ENCODE measurements at places on chromosomes 4 and X.
A peak's percentile ranks its signal among the peaks of the same experiment; 100 is the strongest.

DNA sequence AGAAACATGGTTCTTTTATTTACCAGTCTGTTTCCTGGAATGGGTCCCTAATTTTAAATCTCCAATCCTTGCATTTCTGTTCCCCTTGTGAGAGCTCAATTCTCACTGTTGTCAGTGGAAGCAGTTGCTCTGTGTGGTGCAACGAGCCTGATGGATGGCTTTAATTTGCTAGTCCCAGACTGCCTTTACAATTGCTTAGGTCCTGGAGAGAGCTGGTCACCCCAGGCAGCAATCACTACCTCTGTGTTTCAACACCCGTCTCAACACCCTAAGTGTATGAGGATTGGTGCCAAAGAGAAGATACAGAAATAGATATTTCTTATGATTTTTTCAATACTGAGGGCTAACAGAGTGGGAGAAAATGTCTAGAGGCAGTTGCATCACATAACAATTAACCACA is 873.8 kb downstream of the GLUD2 start:
- no peak for DNase-seq

DNA sequence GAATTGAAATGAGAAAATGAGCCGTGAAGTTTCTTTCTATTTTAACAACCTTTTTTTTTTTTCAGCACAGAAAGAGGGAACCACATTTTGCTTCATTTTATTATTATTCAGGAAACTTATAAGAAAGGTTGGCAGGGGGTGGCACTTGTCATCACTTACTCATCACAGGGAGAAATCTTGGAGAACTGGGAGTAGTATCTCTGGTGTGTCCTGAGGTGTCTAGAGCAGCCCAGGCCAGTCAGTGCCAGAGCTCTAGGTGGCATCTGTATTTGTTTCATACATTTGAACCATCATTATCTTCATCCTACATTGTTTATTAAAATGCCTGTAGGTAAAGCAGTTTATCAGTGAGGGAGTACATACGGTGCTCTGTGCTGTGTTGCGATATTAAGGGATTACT is 43.8 kb upstream of the ARHGAP24 start:
- DNase-seq: no peak

GRCh38 chr4:183185018-183185417 is 86.0 kb downstream of the WWC2 start:
- no peak for DNase-seq

GRCh38 chr4:8600686-8601085 is 8.1 kb downstream of the CPZ start:
- DNase-seq: no peak

DNA sequence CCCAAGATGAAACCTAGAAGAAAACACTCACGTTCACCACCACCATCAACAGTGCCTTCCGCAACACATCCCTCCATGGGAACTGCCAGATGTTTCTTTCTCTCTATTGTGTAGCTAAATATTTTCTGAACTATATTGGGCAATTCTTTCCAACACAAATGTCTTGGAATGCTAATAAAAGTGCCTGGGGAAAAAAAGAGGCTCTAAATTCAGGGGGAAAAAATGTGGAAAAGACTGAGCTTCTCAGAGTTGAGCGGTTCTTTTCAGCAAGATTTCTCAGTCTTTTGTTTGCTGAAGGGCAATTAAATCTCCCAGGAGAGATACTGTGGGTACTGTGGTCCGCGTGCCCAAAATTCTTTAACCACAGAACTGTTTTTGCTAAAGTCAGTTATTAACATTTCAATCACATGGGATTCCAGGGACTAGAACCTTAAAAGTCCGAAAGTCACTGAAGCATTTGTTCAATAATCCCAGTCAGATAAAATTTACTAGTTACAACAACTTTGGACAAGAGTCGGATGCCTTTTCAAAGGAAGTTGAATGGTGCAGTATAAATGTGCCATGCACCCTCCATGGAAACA is 51.9 kb upstream of the DHRSX start:
- no peak for DNase-seq

GRCh38 chr4:185936650-185937376 is 124.8 kb upstream of the SORBS2 start:
- no peak for DNase-seq

GRCh38 chr4:3291411-3291968 is 1.3 kb upstream of the RGS12 start:
- DNase-seq: no peak

DNA sequence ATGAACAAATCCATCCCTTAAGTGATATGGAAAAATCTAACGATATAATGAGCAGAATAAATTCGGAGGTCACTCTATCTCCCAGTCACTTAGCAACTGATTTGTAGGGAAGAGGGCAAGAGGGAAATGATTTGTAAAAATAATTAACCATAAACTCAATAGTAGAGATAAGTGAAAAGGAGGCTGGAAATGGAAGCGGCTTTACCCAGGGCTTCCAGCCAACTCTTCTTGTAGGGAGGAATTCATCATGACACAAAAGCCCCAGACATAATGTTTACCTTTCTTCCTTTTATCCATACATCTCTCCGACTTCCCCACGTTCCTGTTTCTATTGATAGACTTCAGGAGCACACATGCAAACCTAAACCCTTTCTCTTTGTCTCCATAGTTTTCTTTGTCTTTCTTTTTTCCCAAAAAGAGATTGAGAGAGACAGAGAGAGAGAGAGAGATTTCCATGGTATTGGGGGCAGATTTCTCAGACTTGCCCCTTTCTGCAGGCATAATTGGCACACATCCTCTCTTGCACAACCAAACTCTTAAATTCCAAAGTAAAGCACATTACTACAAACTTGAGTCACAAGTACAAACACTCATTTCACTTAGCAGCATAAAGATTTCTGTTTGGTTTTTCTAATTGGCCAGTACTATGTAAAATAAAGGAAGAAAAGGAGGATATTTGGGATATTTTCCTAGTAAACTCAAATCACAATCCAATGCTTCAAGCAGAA is 140.9 kb downstream of the MAPK10 start:
- DNase-seq: no peak

DNA sequence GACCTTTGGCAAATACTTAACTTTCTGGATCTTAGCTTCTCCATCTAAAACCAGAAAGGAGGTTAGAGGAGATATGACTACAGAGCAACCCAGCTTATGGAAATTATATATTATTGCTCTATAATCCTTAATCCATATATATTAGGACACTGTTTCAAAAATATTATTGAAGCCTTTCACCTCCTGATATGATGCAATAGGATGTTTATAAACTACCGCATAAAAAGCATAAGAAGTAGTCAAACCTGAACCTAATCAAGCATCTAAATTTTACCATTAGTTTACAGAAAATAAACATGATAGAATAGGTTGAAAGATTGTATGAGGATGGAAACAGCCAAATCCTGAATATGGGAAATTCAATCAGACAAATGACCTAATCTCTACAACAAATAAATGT is 5.6 kb upstream of the FAM200B start:
- DNase-seq: no peak

DNA sequence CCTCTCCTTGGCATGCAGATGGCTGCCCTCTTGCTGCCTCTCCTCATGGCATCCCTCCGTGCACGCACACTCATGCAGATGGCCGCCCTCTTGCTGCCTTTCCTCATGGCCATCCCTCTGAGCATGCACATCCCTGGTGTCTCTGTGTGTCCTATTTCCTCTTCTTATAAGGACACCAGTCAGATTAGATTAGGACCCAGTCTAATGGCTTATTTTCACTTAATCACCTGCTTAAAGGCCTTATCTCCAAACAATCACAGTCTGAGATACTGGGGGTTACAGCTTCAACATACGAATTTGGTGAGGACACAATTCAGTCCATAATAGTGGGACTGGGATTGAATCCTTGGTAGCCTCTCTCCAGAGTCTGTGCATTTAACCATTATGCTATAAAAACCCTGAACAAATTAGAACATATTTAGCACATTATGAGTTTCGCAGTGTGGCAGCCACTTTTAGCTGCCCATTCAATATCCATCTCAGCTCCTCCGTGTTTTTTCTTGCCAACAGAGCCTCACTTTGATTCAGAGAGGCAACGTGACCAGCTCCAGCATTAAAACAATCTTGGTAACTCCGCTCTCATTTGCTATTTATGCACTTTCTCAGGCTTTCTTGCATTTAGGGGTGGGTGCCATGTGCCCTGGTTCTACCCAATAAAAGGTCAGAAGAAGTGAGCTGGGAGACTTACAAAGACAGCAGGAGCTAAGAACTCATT is 26.2 kb upstream of the TMEM150C start:
- DNase-seq: no peak

- no peak for DNase-seq
Observed at GRCh38 chr4:28654618-28655017, 1794.0 kb downstream of the STIM2 start.

DNA sequence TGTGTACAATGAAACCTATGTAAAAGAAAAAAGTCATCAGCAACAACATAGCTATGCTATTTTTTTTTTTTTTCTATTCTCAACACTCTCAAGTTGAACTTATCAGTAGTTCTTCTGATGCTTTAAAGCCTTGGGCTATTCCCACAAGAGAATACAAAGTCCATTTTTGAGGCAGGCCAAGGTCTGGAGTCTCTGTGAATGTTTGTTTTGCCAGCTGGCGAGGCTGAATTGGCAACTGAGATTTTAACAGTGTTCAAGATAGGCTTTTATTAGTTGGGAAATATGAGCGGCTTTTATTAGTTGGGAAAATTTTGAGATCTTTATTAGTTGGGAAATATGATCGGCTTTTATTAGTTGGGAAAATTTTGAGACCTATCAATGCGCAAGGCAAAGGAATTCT is 336.6 kb downstream of the SLITRK2 start:
- no peak for DNase-seq

- no peak for DNase-seq
Observed at GRCh38 chr4:175459571-175459970, 352.5 kb downstream of the GPM6A start.

GRCh38 chr4:168679397-168679796 is 182.5 kb downstream of the PALLD start:
- no peak for DNase-seq

DNA sequence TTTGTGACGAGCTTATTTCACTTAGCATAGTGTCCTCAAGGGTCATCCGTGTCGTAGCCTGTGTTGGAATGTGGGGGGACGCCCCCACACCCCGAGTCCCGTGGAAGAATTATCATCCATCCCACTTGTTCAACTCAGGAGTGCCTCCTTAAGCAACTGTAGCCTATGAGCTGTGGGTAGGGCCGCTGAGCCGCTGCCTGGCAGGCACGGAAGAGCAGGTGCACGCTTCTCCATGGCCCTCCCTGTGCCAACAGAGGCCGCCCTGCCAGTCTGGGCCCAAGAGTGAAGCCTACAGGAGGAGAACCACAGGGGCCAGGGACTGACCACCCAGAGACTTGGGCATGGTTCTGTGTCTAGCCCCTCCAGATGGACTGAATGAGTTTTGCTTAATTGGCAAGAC is 2.3 kb upstream of the RGS12 start:
- no peak for DNase-seq

- DNase-seq: peak; percentile 73
Observed at GRCh38 chrX:71095981-71096759, 519 bp downstream of the FOXO4 start.

DNA sequence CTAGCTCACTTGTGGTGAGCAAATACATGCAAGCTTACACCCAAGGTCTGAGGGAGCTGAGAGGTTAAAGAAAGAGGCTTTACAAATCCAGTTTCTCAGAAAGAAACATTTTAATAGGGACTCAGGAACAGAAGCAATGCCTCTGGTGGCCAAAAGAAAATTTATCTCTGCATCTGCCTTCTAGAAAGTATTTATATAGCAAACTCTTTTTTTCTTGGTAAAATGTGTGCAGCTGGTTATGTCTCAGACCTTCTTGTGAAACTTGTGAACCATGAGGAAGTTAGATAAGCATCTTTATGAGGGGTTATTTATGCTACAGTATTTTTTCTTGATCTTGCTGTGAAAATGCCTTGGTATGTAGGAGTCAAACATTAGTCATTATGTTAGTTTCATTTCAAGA is 48.5 kb upstream of the CYSLTR1 start:
- DNase-seq: no peak

DNA sequence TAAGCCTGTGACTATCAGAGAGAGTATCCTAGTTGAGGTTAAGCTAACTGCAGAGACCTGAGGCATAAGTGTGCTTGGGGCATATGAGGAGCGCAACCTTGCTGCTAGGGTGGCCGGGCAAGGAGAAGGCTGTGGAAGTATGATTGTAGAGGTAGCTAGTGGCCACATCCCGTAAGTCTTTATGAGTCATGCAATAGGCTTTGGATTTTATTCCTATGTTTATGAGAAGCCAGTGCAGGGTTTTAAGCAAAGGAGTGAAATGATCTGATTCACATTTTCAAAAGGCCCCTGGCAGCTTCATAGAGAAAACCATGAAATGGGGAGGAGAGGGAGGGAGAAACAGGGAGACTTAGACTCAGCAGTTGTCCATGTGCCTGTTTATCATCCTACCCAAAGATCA is 92.1 kb upstream of the WDFY3 start:
- DNase-seq: no peak

- no peak for DNase-seq
Observed at GRCh38 chr4:54588404-54588803, 69.4 kb upstream of the KIT start.

DNA sequence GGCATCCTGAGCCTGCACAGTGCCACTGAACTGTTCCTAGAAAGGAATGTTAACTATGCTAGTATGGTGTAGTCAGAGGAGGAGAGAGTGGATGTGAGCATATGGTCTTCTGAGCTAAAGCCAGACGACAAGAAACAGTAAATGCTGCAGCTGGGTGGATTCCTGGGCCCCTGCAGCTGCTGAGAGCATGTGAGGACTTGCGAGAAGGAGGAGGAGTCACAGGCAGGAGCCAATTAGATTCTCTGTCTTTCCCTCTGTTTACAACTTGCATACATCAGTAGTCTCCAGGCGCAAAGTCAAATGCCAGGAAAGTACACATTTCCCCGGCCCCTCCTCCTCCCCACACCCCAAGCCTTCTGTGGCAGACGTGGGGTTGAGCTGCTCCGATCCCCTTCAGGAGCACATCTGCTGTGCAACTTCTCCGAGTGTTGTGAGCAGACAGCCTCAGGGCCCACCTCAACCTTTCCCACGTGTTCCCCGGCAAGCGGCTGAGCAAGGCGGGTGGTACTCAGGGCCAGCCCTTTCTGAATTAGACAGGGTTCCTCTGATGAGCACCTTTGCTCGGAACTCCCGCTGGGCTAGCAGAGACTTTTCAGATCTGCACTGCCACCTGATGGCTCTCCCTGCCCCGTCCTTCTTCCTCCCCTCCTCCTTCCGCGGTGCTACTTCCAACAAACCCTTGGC is 108.7 kb upstream of the ATP6AP2 start:
- DNase-seq: peak; percentile 28

Measured in midbrain (tissue), 1 donor.